Stimulated activated CD4-positive, alpha-beta T cell treated with anti-CD3 and anti-CD28 coated beads, TNF-alpha, amount 100 ng/mL, for 48 hours (primary cell): ENCODE measurements at places on chromosomes 6 and 20.

GRCh38 chr20:16759181-16759563 is 11.0 kb downstream of the OTOR start:
- DNase-seq: no peak

- no peak for DNase-seq
Observed at GRCh38 chr20:64064145-64064698, 1.2 kb downstream of the TCEA2 start.

- DNase-seq: no peak
Observed at GRCh38 chr6:25448965-25449538, 169.9 kb downstream of the CARMIL1 start.

DNA sequence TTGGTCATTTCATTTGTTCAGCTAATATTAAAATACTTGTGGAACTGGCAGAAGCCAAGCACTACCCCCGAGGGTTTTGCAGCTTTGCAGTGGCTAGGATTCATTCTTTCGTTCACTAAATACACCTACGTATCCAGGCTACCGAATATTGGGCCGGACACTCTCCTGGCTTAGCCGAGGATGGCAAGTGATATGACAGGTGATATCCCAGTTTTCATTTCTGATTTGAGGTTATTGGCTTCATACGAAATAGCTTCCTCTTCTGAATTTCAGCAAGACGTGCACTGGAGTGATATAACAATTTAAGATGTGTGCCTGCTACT is 536 bp upstream of the MTFR2 start:
- no peak for DNase-seq

DNA sequence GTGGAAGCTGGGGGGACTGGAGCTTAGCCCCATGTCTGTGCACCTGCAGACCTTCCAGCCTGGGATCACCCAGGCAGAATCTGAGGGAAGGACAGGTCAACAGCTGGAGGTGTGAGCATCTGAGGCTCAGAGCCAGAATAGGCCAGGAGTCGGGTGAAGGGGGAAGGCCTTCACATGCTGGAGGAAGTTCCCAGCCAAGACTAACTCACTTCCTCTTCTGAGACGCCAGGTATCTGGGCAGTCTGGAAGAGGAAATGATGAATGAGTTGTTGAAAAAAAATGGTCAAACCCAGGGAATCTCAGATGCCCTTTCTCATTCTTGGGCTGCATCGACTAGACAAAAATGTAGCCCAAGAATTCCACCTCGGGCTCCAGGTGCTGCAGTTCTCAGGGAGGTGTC is 73.6 kb upstream of the TIAM2 start:
- no peak for DNase-seq

GRCh38 chr6:157763129-157763903 is 59.7 kb upstream of the SNX9 start:
- DNase-seq: no peak

GRCh38 chr6:134240665-134241431 is 77.1 kb downstream of the SGK1 start:
- DNase-seq: peak; percentile 19

- no peak for DNase-seq
Observed at GRCh38 chr6:20266851-20267608, 54.8 kb upstream of the MBOAT1 start.

DNA sequence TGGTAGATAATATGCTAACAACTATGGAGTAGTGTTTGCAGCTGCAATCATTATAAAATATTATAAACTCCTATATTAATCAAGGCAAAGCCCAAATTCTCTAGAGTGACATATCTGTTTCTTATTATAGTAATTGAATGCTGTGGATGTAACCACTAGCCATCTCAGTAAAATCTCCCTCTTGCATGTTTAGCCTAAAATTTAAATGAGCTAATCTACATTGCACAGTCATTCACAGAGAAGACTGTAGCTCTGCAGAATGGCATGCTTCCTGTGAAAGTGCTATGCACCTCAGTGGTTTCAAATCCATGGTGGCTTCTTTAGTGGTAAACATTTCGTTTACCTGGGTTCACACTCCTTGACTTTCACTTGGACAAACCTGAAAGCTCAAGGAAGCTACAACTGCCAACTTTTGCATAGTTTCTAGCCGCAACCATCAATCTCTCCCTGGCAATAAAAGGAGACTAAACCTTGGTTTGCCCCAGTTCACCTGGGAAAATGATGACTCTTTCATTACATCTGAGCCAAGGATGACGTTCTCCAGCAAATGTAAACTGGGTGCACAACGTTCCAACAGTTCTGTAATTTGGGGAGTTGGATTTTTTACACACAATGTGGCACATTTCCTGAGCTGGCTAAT is 47.2 kb downstream of the FILIP1 start:
- DNase-seq: no peak

DNA sequence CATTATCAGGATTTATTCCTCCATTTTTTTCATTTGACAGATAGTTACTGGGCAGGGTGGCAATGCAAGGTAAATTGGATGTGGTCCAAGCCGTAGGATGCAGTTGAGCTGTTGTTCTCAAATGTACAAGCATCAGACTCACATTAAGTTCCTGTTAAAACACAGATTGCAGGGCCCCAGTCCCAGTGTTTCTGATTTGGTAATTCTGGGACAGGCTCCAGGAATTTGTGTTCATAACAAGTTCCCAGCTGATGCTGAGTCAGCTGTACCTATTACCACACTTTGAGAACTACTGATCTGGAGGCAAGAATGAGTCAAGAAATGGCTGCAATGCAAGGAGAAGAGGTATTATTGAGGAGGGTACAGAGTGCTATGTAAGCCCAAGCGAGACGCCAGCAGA is 11.7 kb downstream of the TMEM244 start:
- DNase-seq: no peak

DNA sequence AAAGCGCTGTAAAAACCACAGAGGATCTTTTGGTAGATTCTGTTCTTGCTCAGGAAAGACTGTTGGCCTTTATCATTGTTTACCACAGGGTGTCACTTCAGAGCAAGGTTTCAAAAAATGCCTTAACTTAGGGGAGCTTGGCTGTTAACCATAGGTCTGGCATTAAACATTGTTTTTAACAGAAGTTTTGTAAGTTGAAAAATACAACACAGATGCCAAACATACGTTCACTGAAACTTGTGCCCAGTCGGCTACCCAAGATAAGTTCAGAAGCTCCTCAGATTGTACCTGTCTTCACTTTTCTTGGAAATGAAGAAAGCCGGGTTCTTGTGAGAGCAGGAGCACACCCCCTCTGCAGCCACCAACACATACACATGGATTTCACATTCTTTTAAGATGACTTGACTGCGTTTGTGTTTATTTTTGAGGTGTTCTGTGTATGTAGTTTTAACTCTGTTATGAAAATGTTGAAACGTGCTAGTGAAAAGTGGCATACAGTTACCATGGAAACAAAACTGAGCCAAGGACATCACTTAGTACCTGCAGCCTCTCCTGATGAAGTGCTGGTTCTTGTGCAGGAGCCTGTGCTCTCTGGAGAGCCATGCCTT is 64.9 kb downstream of the SYCP2L start:
- DNase-seq: no peak

DNA sequence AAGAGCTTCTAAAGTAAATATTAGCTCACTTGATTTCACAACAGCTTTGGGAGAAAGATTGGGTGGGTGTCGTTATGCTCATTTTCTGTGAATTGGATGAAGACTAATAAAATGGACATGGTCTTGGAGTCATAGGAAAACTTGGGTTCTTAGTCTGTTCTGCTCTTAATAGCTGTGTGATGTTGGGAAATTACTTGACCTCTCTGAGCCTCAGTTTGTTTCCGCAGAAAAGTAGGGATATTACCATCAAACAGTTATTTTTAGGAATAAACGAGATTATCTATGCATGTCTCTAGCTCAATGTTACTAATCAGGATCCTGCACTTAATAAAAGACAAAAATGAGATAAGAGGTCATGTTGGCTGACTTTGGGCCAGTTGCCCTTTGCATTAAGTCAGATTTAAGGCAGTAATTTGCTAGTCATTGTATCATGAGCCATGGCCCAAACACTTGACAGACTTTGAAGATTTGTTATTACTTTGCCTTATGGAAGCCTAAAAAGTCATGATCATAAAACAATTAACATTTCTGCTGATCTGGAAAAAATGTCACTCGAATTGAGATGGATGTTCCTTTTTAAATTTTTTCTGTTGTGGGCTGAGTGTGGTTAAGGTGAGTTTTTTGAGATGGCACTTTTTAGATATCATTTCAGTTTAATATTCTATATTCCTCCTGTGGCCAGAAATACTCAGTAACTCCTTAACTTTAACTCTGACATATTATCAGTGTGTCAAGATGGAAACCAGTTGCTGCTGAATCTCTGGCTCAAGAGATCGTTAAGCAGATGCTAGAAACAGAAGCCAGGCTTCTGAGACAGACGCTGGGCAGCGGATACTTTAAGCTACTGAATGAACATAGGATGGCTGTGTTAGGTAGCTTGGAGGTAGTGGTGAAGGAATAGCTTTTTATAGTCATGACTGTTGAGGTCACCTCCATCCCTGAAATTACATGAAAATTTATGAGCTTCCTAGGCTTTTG is 291.6 kb downstream of the PHF3 start:
- no peak for DNase-seq

DNA sequence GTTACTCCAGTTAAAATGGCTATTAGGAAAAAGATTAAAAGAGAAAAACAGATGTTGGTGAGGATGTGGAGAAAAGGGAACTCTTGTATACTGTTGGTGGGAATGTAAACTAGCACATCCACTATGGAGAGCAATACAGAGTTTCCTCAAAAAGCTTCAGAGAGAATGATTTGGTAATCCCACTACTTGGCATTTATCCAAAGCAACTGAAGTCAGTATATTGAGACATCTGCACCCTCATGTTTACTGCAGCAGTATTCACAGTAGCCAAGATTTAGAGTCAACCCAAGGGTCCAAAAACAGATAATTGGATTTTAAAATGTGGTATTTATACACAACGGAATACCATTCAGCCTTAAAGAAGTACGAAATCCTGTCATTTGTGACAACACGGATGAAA is 469.5 kb downstream of the QKI start:
- DNase-seq: no peak

- no peak for DNase-seq
Observed at GRCh38 chr20:54197621-54198604, 10.0 kb upstream of the PFDN4 start.

DNA sequence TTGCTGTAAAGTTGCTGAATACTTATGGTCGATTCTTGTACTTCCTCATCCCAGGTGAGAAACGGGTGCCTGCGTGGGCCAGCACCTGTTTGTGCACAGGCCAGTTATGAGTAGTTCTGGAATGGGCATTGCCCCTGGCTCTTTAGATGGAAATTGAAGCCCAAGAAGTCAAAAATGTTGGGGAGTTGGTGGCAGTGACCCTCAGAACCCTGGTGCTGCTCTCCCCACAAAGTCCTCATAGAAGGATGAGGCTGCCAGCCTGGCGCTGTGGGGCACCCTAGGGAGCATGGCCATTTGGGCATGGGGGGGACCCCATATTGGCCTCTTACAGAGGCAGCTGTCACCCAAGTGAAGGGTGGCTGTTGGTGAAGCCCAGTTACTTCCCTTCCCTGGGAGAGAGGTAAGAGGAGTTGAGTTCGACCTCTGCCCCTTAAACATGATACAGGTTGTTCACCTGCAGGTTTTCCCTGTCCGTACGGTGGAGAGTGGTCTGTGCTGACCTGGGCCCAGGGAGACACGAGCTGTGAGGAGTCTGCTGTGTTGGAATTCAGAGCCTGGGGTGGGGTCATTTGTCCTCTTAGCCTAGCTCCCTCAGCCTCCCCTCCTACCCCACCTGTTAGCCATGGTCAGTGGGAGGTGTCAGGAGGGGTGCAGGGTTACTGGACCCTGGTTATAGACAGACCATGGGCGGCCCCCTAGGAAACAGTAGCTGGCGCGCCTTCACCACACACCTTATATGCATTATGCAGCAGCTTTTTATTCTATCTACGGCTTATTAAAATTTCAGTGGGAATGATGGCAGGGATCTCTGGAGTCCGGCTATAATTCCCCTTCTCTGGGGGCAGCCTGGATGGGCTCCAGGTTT is 4.9 kb downstream of the HMGA1 start:
- no peak for DNase-seq

DNA sequence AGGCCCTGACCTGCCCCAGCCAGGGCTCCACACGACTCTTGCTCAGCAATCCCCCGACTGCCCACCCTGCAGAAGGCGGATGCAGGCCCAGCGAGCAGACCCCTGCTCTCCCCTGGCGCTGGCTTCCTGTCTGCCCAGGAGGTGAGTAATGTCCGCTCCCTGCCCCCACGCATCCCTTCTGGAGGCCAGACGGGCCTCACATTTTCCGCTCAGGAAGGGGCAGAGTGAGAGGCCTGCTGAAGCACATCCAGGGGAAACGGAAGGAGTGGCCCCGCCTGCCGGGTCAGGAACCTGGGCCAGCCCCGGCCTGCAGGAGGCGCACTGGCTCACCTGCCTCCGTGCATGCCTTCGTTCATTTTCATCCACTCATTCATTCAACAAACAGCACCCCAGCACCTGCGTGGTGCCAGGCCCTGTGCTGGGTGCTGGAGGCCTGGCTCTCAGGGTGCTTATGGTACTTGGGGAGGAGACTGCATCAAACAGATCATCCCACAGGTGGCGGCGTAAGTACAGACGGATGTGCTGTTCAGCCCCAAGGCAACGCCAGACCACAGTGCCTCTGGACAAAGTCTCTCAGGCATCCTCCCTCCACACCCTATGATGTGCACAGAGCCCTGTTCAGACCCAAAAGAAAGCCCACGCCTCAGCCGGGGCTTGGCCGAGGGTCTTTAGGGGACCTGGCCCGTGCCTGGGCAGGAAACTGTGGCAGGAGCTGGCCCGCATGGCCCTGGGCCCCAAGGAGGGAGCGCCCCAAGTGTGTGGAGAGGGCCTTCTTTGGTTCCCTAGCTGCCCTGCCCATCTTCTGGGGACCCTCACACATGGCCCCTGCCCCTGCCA is 112.1 kb downstream of the ASXL1 start:
- DNase-seq: no peak
